ENCODE measurements at places on chromosomes 6 and 20.

DNA sequence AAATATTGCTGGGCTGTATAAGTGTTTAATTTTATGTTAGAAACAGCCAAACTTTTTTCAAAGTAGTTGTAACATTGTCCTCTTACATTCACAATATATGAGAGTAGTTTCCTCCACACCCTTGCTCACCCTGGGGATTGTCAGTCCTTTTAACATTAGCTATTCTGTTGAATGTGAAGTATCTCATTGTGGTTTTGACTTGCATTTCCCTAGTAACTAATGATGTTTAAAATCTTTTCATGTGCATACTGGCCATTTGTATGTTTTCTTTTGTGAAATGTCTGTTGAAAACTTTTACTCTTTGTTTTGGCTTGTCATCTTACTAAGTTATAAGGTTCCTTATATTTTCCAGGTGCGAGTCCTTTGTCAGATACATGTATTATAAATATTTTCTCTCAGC lies 32.9 kb downstream of the TRIM38 start:
- DNase-seq = no peak

- no peak for DNase-seq
Measured at GRCh38 chr20:9241232-9241692, 172.4 kb downstream of the PLCB4 start.

GRCh38 chr6:106973836-106974335 lies 643 bp downstream of the CD24 start:
- DNase-seq = peak; percentile 24

GRCh38 chr6:135147637-135148592 lies 33.2 kb upstream of the MYB start:
- no peak for DNase-seq

- DNase-seq = no peak
Measured at GRCh38 chr20:60000271-60001042, 42.2 kb downstream of the CDH26 start.

DNA sequence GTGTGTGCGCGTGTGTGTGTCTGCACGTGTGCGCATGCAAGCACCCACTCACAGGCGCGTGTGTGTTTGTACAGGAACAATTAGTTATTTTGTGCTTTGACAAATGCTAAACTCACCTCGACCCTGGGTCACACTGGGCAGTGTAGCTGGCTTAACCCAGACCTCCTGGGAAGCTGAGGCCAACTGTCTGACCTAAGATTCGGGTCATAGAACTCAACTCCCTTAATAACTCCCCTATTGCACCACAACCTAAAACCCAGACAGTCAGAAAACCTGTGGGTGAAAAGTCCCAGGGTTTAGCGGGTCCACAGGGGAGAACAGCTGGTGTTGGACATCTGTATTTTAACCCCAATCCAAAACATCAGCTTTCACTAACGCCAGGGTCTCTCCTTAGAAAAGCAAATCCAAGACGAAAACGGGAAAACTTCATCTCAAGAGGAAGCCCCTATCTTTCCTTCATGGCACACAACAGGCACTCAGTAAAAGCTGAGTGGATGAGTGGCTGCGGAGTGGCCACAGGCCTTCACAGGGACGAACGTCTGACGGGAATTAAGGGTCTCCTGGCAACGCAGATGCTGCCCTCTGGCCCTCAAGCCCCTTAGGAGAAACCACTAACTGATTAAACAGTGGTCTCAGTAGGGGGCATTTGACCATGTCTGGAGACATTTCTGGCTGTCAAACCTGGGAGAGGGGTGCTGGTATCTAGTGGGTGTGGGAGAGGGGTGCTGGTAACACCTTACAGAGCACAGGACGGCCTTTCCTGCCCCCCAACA lies 4.5 kb downstream of the PMEPA1 start:
- DNase-seq = no peak

DNA sequence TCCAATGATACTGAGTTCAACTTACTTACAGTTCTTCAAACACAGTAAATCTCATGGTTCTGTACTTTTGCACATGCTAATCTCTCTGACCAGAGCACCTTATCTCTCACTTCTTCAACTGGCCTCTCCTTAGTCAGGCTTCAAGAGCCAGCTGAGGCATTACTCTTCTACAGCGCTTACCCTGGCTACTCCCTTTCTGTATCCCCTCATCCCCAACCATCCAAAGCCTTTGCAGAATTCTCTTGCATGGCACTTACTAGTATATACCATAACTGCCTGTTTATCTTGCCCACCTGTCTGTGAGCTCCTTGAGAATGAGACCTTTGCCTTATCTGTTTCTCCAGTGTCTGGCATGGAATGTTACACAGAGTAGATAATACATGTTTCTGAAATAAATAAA lies 49.2 kb downstream of the SESN1 start:
- no peak for DNase-seq

GRCh38 chr20:64226686-64227580 lies 28.6 kb upstream of the PCMTD2 start:
- DNase-seq = no peak

- no peak for DNase-seq
Measured at GRCh38 chr20:49323622-49324238, 45.9 kb upstream of the ZNFX1 start.

DNA sequence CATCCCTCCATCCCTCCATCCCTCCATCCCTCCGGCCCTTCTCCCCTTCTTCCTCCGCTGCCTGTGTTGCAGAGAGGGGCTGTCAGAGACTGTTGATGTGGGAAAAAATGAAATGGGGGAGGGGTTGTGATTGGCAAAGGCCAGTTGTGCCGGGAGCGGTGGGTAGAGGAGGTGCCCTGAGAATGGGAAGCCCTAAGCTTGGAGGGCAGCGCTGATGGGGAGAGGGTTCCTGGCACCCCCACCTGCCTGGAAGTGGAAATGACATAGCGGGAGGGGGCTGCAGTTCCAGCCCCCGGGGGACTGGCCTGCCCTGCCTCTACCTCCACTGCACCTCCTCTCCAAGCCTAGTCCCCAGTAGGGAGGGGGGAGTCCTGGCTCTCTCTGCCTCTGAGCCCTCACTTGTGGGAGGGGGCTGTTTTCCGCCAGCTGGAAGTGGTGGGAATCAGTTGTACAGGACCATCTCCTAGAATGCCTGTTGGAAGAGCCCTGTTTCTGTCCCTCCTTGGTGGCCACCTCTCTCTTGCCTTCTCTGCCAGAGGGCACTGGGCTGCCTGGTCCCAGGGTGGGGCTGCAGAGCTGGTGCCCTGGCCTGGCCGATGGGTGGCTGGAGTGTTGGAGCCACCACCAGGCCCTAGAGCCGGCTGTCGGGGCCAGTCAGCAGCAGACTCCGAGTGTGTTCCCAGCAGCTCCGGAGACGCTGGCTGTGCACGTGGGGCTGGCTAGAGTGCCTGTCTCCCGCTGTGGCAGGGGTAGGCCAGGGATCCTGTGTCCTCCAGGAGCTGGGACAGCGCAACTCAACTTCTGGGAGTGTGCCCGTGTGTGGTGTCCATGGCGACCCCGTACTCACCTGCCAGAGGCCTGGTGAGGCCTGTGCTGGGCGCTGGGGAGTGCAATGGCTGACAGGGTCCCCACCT lies 1.5 kb downstream of the DLGAP4 start:
- DNase-seq = no peak

GRCh38 chr6:170206317-170206621 lies 84.6 kb downstream of the DLL1 start:
- no peak for DNase-seq

DNA sequence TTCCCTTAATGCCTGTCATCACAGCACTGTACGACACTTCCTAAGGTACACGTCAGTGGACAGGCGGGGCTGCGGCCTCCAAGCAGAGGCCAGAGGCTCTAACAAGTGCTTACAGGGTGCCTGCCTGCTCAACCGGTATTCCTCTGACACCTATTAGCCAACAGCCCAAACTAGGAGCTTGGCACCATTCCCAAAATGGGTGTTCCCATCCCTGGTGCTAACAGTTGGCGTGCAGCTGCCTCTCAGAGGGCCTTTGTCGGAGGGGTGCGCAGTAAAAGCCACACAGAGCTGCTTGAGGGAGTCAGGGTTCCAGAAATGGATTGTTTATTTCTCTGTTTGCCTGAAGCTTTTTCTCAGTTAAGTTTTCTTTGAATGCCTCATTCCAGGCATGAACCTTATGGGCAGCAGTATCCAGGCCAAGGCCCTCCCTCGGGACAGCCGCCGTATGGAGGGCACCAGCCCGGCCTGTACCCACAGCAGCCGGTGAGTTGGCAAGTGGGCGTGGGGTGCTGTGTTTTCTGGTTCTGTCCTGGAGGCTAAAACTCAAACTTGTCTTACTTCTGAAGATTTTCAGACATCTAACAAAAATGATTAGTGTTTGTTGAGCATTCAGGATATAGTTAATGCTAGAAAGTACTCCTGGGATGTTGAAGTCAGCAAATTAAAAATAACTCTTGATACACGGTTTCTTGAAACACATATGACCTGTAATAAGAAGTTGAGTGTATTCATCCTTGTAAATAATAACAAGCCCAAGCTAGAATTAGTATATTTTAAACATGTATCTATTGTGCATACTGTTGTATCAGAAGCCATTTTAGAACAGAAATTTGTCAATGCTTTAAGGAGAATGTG lies 124.7 kb downstream of the TMEM242 start:
- DNase-seq = no peak

DNA sequence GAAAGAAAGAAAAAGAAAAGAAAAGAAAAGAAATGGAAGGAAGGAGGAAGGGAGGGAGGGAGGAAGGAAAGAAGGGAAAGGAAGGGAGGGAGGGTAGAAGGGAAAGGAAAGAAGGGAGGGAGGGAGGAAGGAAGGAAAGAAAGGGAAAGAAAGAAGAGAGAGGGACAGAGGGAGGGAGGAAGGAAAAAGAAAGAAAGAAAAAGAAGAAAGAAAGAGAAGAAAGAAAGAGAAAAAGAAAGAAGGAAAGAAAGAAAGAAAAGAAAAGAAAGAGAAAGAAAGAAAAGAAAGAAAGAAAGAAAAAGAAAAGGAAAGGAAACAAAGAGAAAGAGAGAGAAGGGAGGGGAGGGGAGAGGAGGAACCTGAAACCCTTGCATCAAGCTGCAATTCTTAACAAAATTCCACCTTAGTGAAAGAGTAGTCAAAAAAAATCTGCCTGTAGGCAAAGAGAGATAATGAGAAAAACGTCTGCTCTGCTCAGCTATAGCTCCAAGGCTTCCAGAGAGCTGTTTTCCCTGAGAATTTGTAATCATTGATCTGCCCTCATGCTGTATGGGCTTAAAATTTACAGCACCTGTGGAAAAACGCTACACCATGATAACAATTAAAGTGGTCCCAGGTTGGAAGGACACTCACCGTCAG lies 16.7 kb upstream of the MYCT1 start:
- DNase-seq = no peak

GRCh38 chr20:64231621-64232550 lies 23.7 kb upstream of the PCMTD2 start:
- no peak for DNase-seq

DNA sequence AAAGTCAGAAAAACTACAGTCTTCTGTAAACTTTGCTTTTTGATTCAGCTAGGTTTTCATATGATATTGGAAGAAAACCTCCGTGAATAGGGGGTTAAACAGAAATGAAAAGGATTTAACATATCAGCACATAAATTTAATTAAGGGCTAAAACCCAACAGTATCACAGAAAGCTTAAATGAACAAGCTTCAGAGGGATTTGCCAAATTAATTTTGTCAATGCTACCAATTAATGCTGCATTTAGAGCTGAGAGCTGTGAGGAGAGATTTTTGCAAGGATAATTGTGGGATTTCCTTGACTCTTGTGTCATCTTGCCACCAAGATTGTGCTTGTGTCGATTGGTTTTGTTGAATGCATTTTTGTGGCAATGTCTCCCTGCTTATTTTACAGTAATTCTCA lies 379.9 kb downstream of the CD109 start:
- no peak for DNase-seq

- no peak for DNase-seq
Measured at GRCh38 chr20:4045741-4046140, 30.4 kb upstream of the RNF24 start.

DNA sequence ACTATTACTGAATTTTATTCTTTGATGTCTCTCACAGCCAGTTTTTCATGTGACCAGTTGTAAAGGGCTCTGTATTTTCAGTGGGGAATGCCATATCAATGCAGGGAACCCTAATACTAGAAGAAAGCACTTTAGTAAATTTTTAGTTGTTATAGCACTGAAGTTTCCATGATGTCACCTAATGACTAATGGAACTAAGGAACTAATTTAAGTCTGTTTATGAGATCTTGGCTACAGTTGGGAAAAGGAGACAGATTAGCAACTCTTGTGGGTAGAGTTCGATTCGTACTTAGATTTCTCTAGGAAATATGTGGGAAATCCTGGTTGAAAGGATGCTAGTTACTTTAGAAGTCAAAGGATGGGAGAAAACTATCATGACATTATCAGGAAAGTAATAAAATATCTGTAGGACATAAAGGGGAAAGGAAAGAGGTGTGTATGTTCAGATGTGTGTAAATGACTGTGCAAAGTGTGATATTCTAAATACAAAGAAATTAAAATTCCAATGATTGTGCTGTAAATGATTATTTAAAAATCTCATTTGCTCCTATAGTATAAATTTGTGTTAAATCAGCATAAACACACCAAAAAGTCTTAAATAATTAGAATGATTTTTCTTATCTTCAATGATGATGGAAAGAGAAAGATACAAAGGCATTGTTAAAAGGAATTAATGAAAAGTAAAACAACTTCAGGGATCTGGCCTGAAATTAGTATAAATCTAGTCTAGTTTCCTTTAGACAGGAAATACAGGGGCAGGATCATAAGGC lies 103.4 kb downstream of the LRRC1 start:
- DNase-seq = no peak

GRCh38 chr6:2848851-2849250 lies 7.2 kb upstream of the SERPINB1 start:
- no peak for DNase-seq

DNA sequence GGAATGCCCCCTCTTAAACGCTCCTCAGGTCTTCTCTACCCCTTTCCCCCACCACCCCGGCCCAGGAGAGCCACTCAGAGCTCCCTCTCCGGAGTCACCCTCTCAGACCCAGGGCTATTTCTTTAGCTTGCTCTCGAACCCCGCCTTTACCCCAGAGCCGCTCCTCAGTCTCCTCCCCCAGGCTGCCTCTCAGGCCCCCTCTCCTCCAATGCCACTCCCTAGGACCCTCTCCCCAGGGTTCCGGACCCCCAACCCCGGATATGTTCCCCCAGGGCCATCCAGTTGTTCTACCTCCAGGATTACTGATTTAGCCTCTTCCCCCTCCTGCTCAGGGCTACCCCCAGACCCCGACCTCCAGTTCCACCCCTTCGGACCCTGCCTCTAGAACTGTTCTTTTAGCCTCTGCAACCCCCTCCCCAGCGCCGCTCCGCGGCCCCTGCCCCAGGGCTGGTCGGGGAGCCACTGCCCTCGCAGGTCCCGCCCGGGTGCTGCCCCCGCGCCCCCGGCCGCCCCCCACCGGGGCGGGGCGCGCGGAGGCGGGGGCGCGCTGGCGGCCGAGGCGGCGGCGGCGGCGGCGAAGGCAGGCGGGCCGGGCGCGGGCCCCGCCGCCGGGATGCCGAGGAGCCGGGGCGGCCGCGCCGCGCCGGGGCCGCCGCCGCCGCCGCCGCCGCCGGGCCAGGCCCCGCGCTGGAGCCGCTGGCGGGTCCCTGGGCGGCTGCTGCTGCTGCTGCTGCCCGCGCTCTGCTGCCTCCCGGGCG lies at the start of gene MMP24:
Gene MMP24, plus strand, starts transcription at position 565 of the 758 bp plus-strand sequence. Its CDS starts 49 bp downstream, at position 614.
- DNase-seq = no peak

DNA sequence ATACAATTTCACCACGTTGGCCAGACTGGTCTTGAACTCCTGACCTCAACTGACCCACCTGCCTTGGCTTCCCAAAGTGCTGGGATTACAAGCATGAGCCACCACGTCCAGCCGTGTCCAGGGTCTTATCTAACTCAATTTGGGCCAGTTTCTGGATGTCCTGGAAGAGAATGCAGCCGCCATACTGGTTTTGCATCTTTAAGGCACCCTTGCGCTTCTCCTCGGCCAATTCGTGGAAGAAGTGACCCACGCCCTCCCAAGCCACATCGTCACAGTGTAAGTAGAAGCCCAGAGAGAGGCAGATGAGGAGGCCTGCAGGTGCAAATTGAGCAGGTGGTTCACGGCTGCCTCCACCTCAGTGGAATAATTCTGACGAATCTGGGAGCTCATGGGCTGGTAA lies 3.7 kb upstream of the ZNF335 start:
- DNase-seq = no peak
